NCI-H1092 treated with DMSO at 0.1 percent for 48 hours (cell line): ENCODE measurements at places on chromosomes 7 and 10.

DNA sequence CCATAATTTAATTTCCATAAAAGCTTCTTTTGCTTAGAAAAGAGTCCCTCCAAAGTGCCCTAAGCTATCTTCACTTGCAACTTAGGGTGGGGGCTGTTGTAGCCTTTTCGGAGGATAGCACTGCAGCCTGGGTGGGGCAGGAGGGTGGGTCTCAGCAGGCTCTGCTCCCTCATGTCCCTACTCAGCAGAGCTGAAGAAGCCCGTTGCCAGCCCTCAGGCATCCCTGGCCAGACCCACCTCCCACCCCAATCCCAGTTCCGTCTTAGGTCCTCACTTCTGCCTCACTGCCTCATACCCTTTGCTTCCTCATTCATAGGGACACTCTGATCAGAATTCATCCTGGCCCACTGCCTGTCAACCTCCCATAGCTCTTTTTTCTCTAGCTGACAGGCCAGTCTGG is 99.8 kb upstream of the ZMIZ1 start:
- DNase-seq = no peak

DNA sequence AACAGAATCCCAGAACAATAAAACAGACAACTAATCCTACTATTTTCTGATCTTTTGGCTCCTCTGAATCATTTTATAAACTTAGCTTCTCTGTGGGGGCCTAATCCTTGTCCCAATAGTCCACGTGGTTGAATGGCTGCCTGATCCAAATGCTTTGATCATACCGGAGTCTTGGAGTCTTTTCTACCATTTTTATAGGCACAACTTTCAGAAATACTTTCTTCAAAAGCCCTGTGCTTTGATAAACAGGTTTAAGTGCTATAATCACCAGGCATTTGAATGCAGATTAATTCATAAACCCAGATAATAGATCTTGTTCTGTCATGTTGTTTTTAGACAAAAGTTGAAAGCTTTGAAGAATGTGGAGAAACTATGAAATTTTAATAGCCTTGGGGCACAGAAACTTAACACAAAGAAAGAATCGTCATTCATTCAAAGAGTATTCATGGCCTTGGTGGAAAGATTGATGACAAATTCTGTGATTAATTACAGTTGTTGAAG is 163.7 kb downstream of the AHR start:
- no peak for DNase-seq

GRCh38 chr7:66800591-66800990 is 60.1 kb downstream of the RABGEF1 start:
- DNase-seq = no peak

- DNase-seq = no peak
These were observed 216.3 kb upstream of the MBL2 start for GRCh38 chr10:52988923-52989322.

DNA sequence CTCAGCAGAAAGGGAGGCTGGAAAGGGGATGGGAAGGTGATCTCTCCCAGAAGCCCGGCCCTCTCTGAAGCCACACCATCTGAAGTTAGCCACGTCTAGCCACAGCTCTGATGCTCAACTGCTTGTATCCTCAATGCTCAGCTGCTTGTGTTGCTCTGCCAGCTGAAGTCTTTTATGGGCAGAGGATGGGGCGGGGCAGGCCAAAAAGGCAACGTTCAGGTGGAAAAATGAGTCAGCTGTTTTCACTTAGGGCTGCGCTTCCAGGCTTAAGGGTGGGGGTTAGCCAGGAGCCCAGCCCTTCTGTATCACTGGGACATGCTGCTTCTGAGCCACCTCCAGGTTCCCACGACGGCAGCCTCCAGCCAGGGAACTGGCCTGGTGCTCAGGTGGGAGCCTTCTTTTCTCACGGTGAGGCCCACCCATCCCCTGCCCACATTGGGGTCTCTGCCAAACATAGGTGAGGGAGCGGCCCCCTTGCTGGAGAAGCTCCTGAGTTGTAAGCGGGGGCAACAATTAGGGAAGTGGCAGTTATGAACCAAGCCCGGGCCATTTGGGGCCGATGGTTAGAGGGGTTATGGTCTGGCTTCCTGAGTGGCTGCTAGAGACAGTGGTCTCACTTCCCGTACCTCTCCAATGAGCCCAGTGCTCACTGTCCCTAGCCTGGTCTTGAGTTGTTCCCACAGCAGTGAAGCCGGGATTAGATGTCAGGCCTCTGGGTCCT is 44.9 kb upstream of the CNPY1 start:
- no peak for DNase-seq

DNA sequence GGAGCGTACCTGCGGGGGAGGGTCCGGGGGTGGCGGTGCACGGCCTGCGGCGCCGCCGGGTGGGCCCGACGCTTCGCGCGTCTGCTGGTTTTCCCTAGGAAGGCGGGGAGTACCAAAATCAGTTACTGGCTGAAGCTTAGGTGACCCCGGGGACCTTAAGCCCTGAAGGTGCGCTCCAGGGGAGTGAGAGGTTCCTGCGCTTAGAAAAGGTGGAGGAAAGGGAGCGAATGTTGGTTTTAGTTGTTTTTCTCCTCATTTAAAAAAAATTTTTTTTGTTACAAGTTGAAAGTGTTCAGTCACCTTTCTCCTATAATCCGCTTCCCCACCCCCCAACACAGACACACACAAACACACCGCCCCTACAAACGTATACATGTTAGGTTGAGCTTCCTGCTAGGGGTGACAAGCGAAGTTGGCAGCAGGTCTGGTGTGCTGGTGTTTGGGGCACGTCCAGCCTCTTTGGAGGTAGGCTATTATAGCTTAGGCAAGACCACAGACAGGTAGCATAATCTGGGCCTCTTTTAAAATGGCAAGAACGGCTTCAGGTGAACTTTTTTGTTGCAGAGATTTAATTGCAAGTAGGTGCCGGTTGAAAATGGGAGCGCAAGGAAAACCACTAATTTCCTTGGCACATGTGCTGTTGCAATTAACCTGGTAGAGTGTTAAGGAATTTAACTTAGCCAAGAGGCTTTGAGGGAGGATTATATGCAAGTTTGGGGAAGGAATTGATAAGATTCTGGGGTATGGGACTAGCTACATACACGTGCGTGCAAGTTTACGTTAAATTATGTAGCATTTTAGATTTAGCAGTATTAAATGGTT is 945 bp downstream of the ADD3 start:
- DNase-seq = no peak

DNA sequence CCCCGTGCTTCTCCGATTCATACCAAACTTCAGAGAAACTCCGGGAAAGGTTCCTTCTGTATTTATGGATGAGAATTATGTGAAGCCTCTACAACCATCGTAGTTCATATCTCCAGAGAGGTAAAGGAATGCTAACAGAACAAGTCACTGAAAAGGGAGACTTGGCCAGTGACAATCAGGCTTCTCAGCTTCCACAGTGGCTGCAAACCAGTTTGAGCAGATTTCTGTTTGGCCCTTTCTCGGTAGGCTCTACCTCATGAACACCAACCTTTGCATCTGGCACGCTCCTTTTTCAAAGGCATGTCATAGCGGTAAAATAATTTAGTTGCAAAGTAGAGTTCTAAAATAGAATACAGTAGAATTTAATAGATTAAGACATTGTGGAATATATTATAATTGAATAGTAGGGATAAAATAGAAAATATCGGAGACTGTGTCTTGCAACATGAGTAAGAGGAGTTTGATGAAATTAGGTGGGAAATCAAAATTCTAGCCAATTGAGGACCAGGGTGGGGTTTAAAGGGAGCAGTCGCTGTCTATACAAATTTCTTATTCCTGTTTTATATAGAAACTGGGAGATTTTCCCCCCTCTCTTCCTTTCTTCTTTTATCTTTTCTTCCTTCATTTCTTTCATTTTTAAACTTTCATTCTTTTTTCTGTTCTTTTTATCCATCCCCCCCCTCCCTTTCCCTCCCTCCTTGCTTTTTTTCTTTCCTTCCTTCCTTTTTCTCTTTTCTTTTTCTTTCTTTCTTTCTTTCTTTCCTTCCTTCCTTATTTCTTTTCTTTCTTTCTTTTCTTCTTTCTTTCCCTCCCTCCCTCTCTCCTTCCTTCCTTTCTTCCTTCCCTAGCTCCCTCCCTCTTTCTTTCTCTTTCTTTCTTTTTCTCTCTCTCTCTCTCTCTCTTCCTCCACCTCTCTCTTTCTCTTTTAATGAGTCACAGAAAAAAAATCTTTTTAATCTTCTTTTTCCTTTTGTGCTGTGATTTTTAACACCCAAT is 161.5 kb upstream of the KLF6 start:
- no peak for DNase-seq

DNA sequence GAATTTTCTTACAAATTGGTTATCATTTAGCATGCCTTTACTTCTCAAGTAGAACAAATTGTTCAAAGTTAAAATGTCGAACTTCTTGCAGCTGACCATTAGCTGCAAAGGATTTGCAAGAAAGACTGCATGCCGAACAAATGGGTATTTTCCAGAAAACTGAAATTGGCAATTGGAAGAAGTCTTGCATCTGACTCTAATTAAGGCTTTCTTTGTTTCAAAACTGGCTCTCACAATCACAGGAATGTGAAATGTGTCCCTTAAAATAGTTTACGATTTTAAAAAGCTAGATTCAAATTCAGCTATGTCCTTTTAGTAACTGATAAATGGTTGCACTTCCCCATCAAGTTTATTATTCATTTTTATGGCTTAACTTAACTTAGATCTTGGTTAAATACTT is 207.9 kb downstream of the ARL4A start:
- DNase-seq = no peak

DNA sequence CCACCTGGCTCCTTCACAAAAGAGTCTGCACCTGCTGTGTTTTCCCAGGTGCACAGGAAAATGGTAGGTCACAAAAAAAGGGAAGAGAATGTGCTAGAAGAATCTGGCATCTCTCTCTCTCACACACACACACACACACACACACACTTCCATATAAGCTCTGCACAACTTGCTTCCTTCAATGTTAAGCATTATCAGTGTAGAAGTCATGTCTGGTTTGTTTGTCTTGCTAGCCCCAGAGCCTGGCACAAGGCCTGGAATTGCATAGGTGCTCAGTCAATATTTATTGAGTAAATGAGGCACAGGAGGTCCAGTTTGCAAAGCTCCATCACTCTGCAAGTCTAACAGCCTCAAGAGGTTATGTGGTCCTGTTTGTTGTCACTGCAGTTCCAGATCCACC is 867.3 kb upstream of the AUTS2 start:
- DNase-seq = peak; percentile 99

DNA sequence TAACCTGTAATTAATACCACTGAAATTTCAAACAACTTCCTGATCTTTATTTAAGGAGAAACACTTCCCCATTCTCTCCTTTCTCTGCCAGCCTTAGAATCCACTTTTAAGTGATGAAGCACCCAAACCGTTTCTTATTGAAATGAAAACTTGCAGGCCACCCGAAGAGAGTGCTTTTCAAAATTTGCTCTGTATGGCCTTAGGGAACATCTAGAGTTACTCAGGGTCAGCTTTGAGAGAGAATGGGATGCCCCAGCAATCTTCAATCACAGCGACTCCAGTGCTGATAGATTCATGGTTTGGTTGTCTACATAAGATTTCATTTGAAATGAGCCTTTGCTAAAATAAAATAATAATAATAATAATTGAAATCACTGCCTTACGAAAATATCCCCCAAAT is 323.1 kb downstream of the PCLO start:
- DNase-seq = no peak

- no peak for DNase-seq
These were observed 11.5 kb upstream of the SVOPL start for GRCh38 chr7:138712652-138713051.

DNA sequence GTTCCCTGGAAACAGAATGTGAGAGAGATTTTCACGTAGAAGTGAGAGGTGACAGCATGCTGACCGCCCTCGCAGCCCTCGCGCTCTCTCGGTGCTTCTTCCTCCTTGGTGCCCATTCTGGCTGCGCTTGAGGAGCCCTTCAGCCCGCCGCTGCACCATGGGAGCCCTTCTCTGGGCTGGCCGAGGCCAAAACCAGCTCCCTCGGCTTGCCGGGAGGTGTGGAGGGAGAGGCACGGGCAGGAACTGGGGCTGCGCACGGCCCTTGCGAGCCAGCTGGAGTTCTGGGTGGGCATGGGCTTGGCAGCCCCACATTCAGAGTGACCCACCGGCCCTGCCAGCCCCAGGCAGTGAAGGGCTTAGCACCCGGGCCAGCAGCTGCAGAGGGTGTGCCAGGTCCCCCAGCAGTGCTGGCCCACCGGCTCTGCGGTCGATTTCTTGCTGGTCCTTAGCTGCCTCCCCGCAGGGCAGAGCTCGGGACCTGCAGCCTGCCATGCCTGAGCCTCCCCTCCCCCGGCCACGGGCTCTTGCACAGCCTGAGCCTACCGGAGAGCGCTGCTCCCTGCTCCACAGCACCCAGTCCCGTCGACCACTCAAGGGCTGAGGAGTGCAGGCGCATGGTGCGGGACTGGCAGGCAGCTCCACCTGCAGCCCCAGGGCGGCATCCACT is 888.7 kb upstream of the ZWINT start:
- no peak for DNase-seq

GRCh38 chr10:4953405-4953804 is 9.8 kb upstream of the AKR1C1 start:
- DNase-seq = no peak

DNA sequence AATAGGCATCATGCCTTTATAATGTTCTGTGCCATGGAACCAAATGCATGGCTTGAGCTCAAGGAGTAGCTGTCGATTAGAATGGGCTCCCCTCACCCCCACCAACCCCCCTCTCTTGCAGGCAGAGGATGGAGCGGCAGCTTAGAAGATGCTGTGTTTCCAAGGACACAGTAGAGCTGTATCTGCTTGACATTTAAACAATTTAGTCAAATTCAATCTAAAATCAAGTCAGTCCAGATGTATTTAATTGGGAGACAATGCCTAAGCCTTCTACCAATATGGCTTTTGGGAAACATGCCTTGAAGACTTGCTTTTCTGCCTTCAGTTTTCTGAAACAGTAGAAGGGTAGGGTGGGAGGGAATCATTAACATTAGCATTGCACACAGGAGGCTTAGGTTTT is 497.1 kb upstream of the NRP1 start:
- no peak for DNase-seq

- DNase-seq = peak; percentile 91
These were observed 6.6 kb downstream of the CPA5 start for GRCh38 chr7:130350945-130351790.

DNA sequence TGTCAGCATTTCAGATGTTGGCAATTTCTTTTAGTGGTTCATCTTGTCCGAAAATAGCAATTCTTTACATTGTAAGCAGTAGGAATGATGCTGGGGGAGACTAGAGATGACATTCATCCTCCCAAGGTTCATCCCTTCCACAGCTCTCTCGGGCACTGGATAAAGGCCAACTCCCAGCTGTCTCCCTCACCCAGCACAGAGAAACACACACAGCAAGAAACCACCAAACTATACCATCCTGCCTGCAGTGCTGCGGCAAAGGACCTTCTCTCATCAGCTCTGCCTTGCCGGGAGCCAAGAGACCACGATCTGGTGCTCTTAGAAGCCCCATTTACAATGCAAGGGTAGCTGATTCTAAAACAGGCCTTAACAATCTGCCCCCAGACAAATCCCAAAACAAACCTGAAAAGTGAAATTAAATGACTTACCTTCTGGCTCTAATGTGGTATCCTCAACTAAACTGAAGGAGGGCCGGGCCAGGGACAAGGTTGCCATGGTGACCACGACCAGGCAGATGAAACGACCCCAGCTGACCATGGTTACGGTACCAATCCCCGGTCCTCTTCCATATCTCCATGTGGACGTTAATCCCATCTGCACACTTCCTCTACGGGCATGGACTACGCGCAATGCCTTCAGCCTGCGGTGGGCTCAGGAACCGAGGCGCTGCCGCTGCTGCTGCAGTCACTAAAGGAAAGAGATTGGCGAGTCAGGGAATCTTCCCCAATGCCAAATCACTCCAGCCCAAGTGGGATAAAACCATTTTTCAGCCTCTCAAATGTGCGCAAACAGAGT is 4.8 kb downstream of the FGFR2 start:
- no peak for DNase-seq

GRCh38 chr7:152601305-152601798 is 74.6 kb downstream of the XRCC2 start:
- DNase-seq = no peak

- no peak for DNase-seq
These were observed 355.8 kb downstream of the CCSER2 start for GRCh38 chr10:84683980-84684740.
